ENCODE measurements at places on chromosomes 6 and 20.
A peak's percentile ranks its signal among the peaks of the same experiment; 100 is the strongest.

GRCh38 chr6:166927240-166927934, 29.0 kb downstream of the RNASET2 start:
- DNase-seq = no peak

GRCh38 chr6:96302991-96303390, 218.6 kb upstream of the UFL1 start:
- no peak for DNase-seq

DNA sequence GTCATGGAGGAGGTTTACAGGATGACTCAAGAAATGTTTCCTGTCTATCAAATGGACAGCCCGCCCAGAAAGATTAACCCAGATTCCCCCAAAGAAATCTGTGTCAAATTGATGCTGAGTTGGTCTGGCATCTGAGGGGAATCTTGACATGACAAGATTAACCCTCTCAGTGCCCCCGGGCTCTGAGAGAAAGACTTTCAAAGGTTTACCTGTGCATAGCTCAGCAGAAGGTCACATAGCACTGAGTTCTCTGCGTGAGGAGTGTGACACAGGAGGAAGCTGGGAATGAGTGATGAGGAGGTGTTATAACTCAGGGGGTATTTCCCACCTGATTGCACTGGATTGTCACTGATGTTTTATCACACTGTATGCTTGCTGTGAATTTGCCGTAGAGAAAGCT, 601.2 kb downstream of the DHX35 start:
- no peak for DNase-seq

DNA sequence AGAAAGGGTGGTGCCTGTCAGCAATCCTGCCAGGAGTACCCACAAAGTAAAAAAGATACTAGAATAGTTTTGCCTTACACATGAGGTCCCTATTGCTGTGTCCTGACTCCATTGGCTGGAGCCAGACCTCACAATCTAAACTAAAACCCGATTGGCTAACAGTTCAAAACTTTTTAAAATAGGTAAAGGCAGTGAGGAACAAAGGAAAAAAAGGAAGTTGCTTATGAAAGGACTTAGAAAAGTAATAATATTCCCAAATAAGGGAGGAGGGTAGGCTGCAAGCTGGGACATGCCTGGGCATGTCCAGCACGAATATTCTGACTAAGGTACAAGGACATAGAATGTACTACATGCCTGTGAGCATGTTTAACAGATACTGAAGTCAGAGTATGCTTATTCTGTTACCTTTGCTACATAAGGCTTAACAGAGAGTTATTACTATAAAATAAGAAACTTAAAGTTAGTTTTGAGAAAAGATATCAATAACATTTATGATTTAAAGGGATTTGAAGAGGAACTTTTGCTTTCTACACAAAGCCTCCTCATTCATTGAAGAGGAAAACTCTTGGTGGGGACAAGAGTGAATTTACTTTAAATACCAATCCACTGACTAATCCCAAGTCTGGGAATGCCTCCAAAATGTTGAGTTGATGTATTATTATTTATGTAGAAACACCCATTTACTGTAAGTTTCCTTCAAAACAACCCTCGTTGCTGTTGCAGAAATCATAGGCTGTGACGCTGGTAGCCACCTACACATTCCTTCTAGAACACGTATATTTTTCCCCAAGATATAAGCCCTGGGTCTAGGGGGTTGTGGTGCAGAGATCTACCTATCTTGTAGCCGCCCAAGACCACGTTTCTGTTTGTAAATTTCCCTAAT, 8.2 kb upstream of the MTHFD1L start:
- DNase-seq = peak; percentile 16

GRCh38 chr6:167481307-167481926, 156.5 kb downstream of the TTLL2 start:
- DNase-seq = no peak

- DNase-seq = no peak
Measured at GRCh38 chr6:80467408-80467807, 360.9 kb downstream of the BCKDHB start.

DNA sequence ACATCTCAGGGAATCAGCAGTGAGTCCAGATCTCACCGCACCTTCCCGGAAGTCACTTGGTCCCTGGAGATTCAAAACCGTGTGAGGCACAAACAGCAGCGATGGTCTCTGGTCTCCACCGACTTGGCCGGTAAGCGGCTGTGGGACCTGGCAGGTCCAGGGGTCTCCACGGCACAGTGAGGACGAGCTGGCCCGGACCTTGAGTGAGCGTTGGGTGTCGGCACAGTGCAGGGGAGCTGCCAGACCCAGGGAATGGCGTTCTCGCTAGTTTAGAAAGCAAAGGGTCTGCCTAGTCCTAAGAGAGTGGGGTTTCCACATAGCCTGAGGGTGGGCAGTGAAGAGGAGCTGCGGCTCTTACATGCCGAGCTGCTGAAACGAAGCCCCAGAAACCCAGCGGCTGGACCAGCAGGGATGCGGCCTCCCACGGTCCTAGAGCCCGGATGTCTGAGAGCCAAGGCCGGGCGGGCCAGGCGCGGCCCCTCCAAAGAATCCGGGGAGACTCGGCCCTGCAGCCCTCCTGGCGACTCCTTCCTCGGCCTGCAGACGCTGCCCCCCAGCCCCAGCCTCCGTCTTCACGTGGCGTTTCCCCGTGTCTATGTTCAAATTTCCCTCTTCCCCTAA, 185.0 kb downstream of the ERMARD start:
- DNase-seq = no peak

DNA sequence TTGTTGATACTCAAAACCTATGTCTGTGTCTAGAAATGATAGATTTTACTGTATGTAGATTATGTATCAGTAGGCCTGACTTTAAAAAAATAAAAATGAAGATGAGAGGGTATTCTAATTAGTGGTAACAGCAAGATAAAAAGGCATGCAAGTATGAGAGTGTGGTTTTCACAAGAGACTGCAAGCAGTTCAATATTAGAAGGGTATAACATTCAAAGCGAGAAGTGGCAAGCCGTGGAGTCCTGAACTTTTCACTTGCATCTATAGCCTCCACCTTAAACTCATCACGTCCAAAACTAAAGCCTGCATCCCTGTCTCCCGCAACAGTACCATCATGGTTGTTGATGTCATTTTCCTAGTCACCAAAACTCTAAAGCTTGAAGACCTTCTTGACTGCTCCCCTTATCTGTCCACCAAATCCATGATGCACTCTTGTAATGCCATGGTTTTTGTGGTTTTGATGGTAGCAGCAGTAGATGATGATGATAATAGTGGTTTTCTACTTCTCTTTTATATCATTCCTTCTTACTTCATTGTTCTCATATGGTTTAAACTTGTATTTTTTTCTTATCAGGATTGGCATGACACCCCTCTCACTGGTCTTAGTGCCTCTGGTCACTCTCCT, 9.2 kb upstream of the CGA start:
- DNase-seq = no peak

DNA sequence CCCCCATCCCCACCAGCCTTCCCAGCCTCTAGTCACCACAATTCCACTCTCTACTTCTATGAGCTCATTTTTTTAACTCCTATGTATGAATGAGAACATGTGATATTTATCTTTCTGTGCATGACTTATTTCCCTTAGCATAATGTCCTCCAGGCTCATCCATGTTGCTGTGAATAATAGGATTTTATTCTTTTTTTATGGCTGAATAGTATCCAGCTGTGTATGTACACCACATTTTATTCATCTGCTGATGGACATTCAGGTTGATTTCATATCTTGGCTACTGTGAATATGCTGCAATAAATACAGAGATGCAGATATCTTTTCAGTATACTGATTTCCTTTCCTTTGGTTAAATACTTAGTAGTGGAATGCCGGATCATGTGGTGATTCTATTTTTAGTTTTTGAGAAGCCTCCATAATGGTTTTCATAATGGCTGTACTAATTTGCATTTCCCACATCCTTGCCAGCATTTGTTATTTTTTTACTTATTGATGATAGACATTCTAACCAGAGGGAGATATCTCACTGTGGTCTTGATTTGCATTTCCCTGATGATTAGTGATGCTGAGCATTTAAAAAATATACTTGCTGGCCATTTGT, 194.9 kb downstream of the PACRG start:
- DNase-seq = no peak

DNA sequence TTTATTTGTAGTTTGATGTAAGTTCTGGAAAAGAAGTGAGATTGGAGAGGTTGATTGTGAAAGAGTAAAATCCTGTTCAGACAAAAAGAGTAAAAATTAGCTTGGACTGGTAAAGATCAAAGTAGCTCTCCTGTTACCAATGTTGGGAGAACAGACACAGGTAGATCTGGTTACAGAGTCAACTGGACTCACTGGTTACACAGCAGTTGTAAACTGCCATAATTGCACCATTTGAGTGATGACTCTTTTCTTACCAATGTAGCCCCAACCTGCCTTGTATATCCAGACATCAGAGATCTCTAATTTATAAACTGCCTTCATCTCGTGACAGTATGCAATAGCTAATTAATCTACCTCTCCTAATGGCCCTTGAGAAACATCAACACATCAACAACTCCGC, 165.6 kb upstream of the PRSS16 start:
- no peak for DNase-seq

DNA sequence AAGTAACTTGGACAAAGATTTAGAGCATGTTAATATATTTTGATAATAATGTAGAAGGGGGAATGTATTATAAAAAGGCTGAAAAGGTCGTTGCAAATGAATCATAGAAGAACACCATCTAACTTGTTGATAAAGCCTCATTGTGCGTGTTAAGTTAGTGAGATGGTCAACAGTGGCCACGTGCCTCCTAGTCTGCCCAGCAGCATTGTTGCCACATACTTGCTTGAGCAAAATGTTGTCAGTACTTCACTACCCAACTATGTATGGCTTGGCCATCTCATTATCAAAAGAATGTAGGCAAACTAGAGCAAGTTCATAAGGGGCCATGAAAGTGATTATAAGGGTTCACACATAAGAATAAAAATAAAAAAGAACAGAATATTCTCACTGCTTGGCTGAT, 84.6 kb downstream of the PHACTR1 start:
- no peak for DNase-seq

- DNase-seq = no peak
Measured at GRCh38 chr6:3372912-3373554, 83.8 kb downstream of the SLC22A23 start.

DNA sequence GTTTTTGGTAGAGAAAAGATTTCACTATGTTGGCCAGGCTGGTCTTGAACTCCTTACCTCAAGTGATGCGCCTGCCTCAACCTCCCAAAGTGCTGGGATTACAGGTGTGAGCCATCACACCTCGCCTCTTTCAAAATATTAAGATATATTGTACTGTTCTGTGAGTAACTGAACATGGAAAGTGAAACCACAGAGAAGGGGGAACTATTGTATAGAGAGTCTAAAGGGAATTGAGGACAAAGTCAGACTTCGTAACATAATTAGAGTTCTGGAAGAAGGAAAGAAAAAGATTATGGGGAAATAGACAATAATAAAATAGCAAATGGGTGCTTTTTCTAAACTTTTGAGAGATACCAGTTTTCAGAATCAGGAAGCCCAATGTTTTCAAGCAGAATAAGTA, 17.4 kb upstream of the AKAP7 start:
- DNase-seq = no peak

- DNase-seq = peak; percentile 3
Measured at GRCh38 chr20:20318365-20319161, 49.3 kb upstream of the INSM1 start.

DNA sequence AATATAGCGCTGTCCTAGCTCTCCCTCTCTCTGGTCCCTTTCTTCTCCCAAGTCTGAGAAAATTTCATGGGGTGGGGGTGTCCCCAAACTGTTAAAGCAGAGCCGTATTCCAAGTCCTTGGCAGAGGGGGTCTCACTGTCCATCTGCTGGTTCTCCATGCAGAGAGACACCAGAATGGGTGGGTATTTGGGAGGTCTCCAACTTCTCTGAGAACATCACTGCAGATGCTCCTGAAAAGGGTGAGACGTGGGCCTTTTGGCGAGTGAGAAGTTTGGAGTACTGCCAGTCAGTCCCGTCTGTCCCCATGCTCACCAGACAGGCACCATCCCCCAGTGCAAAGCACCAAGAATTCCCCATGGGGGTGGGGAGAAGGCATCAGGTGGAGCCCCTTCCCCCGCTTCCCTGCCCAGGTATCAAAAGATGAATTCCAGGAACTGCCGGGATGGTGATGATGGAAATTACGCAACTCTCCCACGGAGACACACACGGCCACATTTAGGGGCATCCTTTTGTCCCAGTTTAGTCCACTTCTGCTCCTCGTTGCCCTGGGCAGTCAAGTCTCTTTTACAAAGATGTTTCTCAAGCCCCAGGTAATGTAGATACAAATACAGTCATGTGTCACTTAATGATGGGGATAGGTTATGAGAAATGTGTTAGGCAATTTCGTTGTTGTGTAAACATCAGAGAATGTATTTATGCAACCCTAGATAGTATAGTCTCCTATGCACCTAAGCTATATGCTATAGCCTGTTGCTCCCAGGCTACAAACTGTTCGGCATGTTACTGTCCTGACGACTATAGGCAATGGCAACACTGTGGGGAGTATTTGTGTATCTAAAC, 73.4 kb upstream of the SRSF6 start:
- no peak for DNase-seq

DNA sequence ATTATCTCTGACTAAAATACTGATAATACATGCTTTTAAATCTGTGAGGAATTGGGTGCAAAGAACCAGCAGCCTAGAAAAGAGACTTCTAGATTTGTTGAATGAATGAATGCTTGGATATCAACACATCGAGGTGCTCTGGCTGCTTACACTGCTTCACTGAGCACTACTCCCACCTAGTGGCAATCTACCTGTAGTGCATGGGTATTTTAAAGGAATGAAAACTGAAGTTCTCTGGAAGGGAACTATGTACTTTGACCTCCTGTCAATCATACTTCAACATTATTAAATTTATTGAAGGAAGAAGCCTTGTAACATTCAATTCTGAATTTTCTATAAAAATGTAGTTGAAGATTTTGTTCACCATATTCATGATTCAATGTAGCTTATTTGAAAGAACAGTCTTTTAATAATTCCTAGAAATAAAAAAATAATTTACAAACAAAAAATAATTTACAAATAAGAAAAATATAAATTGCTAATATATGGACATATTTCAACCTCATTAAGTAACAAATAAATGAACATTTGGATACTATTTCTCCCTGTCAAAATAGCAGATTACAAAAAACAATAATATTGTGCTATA, 111.2 kb upstream of the MMS22L start:
- peak; percentile 76 for DNase-seq

DNA sequence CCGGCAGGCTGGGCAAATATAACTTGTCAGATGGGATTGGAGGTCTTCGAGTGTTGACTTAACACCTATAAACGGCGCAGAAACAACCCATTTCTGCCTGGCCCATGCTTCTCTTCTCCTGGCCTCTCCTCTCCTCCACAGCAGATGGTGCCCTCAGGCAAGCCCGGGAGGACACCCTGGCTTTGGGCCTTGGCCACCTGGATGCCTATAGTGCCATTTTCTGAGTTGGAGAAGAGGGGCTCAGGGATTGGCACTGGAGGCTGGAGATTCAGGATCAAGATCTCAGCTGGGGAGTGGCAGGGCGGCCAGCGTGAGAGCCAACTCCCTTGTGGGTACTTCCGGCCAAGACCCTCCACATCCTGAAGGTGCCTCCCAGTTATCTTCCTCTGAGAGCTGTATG, 211.9 kb upstream of the PMEPA1 start:
- DNase-seq = no peak

All from hematopoietic multipotent progenitor cell treated with erythropoietin and hydrocortisone succinate and interleukin-3 and kit ligand, for 8 days (in vitro differentiated cells).